ENCODE measurements at places on chromosomes 11 and 22. TPM values are rescaled to one million over a fixed set of nuclear protein-coding genes. Genes with fewer than 3 reads are reported as not detected.

Gene KLHL35
- 3.8 TPM for total RNA-seq

Gene ZMAT5
- total RNA-seq = 21.5 TPM

Gene THY1
- 0.84 TPM for total RNA-seq

Gene SPECC1L
- total RNA-seq = 30.6 TPM

Gene SERPIND1
- total RNA-seq = not detected

Gene MTMR3
- total RNA-seq = 68.8 TPM

Gene MUC2
- not detected for total RNA-seq

Gene SEC14L6
- 7.7 TPM for total RNA-seq

Gene TRPM5
- total RNA-seq = not detected

Gene MS4A4A
- 8.4 TPM for total RNA-seq

Gene SPATA19
- total RNA-seq = not detected

Gene TNKS1BP1
- 228 TPM for total RNA-seq
